Stomach (tissue), 19 donors: ENCODE measurements at places on chromosomes 6 and 20.
A peak's percentile ranks its signal among the peaks of the same experiment; 100 is the strongest.

DNA sequence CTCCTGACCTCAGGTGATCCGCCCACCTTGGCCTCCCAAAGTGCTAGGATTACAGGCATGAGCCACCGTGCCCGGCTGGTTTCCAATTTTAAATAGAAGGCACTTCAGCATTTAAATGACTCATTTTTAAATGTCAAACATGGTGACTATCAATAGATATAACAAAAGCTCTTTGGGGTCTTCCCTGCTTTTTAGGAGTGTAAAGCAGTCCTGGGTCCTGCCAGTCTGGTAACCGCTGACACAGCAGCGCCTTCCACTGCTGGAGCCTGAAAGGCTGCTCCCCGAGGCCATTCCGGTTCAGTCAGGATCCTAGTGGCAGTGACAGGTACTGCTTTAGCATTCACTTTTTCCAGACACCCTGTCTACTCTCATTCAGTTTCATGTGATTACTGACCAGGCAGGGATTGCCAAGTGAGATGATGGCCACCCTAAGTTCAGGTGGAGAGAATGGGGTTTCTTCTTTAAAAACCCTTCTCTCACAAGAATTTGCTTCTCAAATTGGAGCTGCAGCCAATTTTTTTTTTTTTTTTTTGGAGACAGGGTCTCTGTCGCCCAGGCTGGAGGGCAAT is 5.1 kb downstream of the DIDO1 start:
- no peaks in the 10 kb centered on the region for H3K36me3 ChIP-seq
- no peak overlapping the region for H3K4me3 ChIP-seq
- H3K27ac ChIP-seq, result peak overlapping the region; percentile 39
- H3K27me3 ChIP-seq, result no peaks in the 10 kb centered on the region

DNA sequence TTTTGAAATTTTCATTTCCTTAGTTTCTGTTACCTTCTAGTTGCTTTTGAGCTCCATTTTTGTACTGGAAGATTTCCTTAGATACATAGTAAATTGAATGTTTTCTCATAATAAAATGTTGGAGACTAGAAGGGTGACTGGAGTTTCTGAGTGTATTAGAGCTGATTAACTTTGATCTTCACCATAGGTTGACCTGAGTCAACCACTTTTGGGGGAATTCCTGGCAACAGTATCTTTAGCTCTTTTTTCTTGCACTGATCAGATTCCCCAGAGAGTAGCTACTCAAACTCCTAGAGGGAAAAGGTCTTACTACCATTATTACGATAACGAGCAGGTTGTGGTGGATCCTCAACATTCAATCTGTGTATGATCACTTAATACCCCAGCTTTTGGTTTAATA is 72.7 kb downstream of the KHDC1L start:
- H3K4me1 ChIP-seq, result no peaks in the 10 kb centered on the region
- no peak for DNase-seq
- no peak overlapping the region for H3K27ac ChIP-seq
- H3K36me3 ChIP-seq, result no peaks in the 10 kb centered on the region

- no peaks in the 10 kb centered on the region for H3K27me3 ChIP-seq
- H3K36me3 ChIP-seq, result no peaks in the 10 kb centered on the region
- no peak overlapping the region for H3K4me3 ChIP-seq
- peak overlapping the region; percentile 41 for H3K27ac ChIP-seq
- H3K4me1 ChIP-seq, result peaks cover 5% of the 10 kb centered on the region
Measured at GRCh38 chr6:138493413-138493812, 5.9 kb downstream of the NHSL1 start.

DNA sequence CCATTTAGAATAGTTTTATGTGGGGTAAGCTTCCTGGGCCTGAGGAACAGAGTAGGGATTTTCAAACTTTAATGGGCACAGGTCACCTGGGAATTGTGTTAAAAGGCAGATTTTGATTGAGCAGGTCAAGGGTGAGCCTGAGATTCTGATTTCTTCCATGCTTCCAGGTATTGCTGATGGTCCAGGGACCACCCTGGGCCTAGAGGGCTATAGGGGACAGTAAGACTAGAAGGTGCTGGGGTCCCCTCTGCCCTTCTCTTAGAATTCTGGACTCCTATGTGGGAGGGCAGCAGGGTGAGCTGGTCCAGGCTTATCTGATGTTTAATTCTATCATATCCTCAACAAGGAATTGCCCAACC is 2.6 kb downstream of the DDR1 start:
- no peaks in the 10 kb centered on the region for H3K27me3 ChIP-seq
- H3K4me1 ChIP-seq, result peaks cover 38% of the 10 kb centered on the region
- DNase-seq, result no peak
- no peak overlapping the region for H3K27ac ChIP-seq

DNA sequence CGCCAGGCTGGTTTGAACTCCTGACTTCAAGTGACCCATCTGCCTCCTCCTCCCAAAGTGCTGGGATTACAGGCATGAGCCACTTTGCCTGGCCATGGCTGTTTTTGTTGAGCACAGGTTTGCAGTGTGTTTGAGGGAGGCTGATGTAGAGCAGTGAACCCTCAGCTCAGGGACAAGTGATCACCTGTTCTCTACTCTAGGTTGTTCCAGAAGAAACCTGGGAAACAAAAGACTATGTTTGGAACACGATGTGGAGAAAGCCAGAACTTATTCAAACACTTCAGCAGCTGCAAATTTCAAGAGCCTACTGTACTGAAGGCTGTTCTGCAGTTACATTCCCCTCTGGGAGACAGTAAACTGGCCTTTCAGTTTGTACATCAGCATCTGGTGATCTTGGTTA is 4.7 kb downstream of the TULP1 start:
- no peak overlapping the region for H3K4me3 ChIP-seq
- H3K27ac ChIP-seq, result no peak overlapping the region
- DNase-seq, result no peak
- H3K4me1 ChIP-seq, result no peaks in the 10 kb centered on the region
- no peaks in the 10 kb centered on the region for H3K36me3 ChIP-seq

- no peaks in the 10 kb centered on the region for H3K36me3 ChIP-seq
- H3K27ac ChIP-seq, result no peak overlapping the region
- no peak overlapping the region for H3K4me3 ChIP-seq
- no peaks in the 10 kb centered on the region for H3K27me3 ChIP-seq
- no peak for DNase-seq
- no peaks in the 10 kb centered on the region for H3K4me1 ChIP-seq
Measured at GRCh38 chr6:76472858-76473257, 400.4 kb upstream of the IMPG1 start.

GRCh38 chr6:115882174-115882573 is 178.5 kb downstream of the FRK start:
- no peak overlapping the region for H3K27ac ChIP-seq
- no peaks in the 10 kb centered on the region for H3K27me3 ChIP-seq
- peak; percentile 41 for DNase-seq

GRCh38 chr6:144013486-144013909 is 5.4 kb upstream of the PLAGL1 start:
- no peak overlapping the region for H3K4me3 ChIP-seq
- DNase-seq, result peak; percentile 85
- H3K27ac ChIP-seq, result no peak overlapping the region

- no peak overlapping the region for H3K27ac ChIP-seq
- no peaks in the 10 kb centered on the region for H3K27me3 ChIP-seq
- H3K4me3 ChIP-seq, result no peak overlapping the region
- no peaks in the 10 kb centered on the region for H3K4me1 ChIP-seq
- H3K36me3 ChIP-seq, result no peaks in the 10 kb centered on the region
Measured at GRCh38 chr6:102581378-102582124, 1188.0 kb downstream of the GRIK2 start.

- no peaks in the 10 kb centered on the region for H3K27me3 ChIP-seq
- no peaks in the 10 kb centered on the region for H3K36me3 ChIP-seq
- H3K27ac ChIP-seq, result peak overlapping the region; percentile 96
Measured at GRCh38 chr6:122791310-122791679, 2.2 kb downstream of the SMPDL3A start.

- H3K27ac ChIP-seq, result no peak overlapping the region
- no peaks in the 10 kb centered on the region for H3K4me1 ChIP-seq
- no peaks in the 10 kb centered on the region for H3K27me3 ChIP-seq
Measured at GRCh38 chr20:24163506-24163905, 174.9 kb upstream of the GGTLC1 start.

DNA sequence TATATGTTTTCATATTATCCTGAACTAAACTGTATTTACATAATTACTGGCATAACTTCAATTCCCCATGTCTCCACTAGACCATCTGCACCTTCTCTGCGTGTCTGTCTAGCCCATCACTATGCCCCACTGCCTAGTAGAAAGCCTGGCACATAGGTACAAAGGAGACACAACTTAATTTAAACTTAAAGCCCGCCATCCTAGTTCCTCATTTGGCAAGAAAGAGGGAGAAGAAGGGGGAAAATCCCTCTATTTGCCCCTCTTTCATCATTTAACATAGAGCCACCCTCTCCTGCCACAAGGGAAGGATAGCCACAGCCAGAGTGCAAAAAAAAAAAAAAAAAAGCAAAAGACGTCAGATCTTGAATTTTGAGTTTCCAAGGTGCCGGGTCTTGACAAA is 1.8 kb downstream of the PKIG start:
- H3K27me3 ChIP-seq, result no peaks in the 10 kb centered on the region
- H3K4me3 ChIP-seq, result peak overlapping the region; percentile 44
- H3K27ac ChIP-seq, result peak overlapping the region; percentile 86

DNA sequence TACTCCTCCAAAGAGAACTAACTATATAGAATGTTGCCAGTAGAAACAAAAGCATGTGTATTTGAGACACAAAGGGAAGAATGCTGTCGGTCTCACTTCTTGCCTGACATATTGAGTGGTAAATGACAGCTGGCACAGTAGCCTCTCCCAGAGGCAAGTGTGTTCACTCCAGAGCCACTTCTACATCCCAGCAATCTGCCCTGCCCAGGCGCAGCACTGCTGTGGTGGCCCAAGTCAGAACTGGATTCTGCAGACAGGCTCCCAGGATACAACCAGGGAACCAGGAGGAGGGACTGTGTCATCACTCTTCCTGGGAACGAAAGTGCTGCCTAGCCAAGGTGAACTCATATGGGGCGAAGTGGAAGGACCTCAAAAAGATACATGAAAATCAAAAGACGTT is 103.2 kb upstream of the ARMC2 start:
- H3K4me1 ChIP-seq, result no peaks in the 10 kb centered on the region
- no peak overlapping the region for H3K27ac ChIP-seq
- no peak for DNase-seq
- no peaks in the 10 kb centered on the region for H3K27me3 ChIP-seq
- H3K36me3 ChIP-seq, result no peaks in the 10 kb centered on the region

DNA sequence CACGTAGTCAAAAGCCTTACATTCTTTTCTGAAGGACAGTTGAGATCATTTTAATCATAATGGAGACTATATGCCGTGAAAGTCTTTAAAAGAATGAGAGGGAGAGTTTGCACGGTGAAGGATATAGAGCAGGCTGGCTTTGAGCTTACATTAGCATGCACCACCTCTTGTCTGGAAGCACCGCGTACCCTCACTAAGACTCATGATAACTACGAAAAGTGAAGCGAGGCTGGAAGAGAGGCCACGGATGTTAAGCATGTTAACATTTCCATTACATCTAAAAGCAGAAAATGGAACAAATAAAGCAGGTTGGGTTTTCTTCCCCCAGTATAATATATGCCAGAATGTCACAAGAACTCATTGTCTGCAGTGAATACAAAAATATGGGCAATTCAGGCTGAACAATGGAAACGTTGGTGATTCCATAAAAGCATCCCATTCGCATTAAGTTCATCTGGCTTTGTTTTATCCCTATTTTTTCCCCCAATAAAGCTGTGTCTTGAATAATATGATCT is 40.6 kb upstream of the NKX2-2 start:
- H3K4me3 ChIP-seq, result no peak overlapping the region
- H3K36me3 ChIP-seq, result no peaks in the 10 kb centered on the region
- H3K27me3 ChIP-seq, result no peaks in the 10 kb centered on the region

DNA sequence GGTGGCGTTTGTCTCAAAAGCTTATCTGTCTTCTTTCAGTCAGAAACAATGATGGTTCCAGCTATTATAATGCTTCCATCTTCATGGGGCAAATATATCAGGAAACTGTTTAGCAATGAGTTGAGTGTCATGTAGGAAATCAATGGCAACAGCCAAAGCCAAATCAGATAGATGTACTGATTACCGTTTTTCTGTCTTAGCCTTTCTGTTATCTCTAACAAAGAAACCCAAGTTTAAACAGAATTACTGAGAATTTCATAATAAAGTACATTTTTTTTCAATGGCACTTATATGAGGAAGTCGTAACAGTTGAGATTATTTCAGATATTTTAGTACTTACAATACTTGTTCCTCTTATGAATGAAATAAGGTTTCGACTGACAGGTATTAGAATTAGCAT is 1.2 kb downstream of the NOX3 start:
- no peak overlapping the region for H3K4me3 ChIP-seq
- H3K27me3 ChIP-seq, result no peaks in the 10 kb centered on the region

DNA sequence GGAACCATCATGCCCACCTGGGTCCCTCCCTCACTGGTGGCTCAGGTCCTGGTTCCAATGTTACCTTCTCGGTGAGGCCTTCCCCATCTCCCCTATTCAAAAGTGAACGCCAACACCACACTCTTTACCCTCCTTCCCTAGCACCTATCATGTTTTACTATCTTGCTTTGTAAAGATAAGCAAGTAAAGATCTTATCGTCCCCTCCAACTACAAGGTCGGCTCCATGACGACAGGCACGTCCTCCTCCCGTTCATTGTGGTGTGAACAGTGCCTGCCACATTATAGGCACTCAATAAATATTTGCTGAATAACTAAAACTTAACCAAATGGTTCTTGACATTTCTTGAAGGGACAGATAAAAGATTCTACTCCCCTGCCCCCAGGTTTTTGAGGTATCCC is 147.1 kb downstream of the PREX1 start:
- H3K4me1 ChIP-seq, result peaks cover 40% of the 10 kb centered on the region
- peak overlapping the region; percentile 8 for H3K27ac ChIP-seq
- no peak for DNase-seq
- H3K36me3 ChIP-seq, result peaks cover 59% of the 10 kb centered on the region

- no peak overlapping the region for H3K4me3 ChIP-seq
- no peaks in the 10 kb centered on the region for H3K27me3 ChIP-seq
- DNase-seq, result no peak
- no peaks in the 10 kb centered on the region for H3K36me3 ChIP-seq
- H3K4me1 ChIP-seq, result peaks cover 24% of the 10 kb centered on the region
Measured at GRCh38 chr6:79943133-79943532, 4.2 kb downstream of the ELOVL4 start.

DNA sequence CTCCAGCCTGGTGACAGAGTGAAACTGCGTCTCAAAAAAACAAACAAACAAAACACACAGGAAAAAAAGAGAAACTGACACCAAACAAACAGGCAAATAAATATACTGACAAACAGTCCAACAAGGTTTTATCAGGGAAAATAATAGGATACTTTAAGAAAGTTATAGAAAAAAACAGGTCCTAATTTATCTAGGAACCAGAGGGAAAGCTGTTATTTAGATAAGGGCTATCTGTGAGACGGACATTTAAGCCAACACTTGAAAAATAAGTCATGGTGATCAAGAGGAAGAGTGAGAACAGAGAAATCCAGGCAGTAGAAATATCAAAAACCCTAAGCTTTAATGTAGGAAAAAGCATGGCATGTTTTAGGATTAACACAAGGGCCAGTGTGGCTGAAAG is 68.9 kb downstream of the FAM217A start:
- no peak for DNase-seq
- peaks cover 5% of the 10 kb centered on the region for H3K36me3 ChIP-seq
- peaks cover 42% of the 10 kb centered on the region for H3K4me1 ChIP-seq
- H3K27ac ChIP-seq, result no peak overlapping the region
- H3K27me3 ChIP-seq, result no peaks in the 10 kb centered on the region
